ENCODE measurements at places on chromosomes 6 and 20. TPM values are rescaled to one million over a fixed set of nuclear protein-coding genes. Genes with fewer than 3 reads are reported as not detected.

DNA sequence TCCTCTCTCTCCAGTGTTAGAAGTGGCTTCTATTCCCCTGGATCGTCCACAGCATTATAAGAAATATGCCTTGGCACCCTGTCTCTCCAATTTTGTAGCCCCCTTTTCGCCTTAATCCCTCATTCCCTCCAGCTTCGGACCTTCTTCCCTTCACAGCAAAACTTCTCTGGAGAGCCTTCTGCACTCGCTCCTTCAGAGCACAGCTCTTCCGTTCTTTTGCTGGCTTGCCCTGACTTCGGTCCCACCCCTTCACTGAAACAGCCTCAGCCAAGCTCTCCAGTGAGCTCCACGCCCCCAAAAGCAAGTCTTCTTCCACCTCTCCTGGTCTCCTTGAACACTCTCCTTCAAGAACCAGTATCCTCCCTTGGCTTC lies 134.7 kb upstream of the RNF24 start:
- no peak for DNase-seq
- H3K27ac ChIP-seq = no peak overlapping the region
- no peaks in the 10 kb centered on the region for H3K4me1 ChIP-seq
- no peaks in the 10 kb centered on the region for H3K36me3 ChIP-seq

GRCh38 chr6:26571592-26572296 lies 25.0 kb upstream of the ABT1 start:
- peaks cover 4% of the 10 kb centered on the region for H3K4me1 ChIP-seq
- H3K36me3 ChIP-seq = no peaks in the 10 kb centered on the region
- no peak for DNase-seq
- peak overlapping the region; percentile 64 for H3K27ac ChIP-seq
- H3K4me3 ChIP-seq = peak overlapping the region; percentile 26
- H3K27me3 ChIP-seq = no peaks in the 10 kb centered on the region

DNA sequence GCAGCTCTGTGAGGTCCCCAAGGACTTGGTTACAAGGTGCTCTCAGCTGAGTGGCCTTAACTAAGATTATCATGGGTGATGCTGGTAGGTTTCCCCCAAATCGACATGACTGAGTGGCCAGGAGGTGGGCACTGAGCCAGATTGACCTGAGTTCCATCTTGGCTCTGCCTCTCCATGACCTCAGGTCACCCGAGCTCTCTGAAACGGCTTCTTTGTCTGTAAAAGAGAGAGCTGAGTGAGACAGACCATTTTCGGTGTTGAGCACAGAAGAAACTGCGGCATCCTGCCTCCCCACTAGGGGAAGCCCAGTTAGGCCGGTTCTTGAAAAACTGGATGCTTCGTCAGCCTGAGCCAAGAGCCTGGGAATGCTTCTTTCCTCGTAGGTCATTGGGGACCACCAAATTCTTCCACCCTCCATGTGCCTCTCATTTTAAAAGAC lies 14.1 kb upstream of the STX16 start:
- H3K36me3 ChIP-seq = no peaks in the 10 kb centered on the region
- no peak overlapping the region for H3K27ac ChIP-seq
- H3K4me1 ChIP-seq = no peaks in the 10 kb centered on the region
- no peaks in the 10 kb centered on the region for H3K27me3 ChIP-seq

GRCh38 chr20:63662813-63663189 lies 4.7 kb downstream of the RTEL1 start:
- no peaks in the 10 kb centered on the region for H3K27me3 ChIP-seq
- no peak overlapping the region for H3K27ac ChIP-seq
- peaks cover 60% of the 10 kb centered on the region for H3K36me3 ChIP-seq
- no peak for DNase-seq
- no peaks in the 10 kb centered on the region for H3K4me1 ChIP-seq

DNA sequence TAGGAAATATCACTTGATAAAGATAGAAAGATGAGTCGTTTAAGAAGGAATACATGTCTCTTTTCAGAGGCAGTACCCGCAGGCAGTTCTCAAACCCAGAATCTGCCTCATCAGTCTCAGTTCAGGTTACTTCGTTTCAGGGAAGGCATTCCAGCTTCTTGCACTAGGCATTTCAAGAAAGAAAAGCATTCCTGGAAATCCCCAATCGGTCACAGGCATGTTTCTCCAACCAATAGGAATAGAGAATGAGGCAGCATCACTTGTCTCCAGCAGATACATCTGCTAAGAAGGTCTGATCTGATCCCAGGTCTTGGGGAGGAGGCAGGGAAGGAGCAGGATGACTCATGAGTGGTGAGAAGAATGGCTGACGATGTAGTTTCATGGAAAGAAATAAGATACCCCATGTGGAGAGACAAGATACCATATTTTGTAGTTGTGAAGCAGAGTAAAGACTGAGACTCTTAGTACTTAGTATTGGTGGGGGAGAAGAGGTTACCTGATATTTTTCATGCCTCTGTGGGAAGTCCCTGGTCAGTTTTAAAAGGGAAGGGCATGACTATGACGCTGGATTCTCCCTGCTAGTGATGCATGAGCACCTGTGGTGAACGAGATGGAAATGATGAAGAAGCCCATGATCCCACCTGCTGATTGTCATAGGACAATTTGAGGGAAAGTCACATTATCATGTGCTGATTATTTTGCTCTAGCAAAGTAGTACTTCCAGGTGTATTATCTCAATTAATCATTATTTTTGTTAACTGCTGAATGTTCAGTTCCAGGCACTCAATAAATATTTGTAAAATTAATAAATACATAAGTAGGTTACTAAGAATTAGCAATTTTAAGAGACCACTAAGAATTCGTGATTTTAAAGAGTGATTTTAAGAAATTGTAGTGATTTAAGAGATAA lies 20.3 kb upstream of the HLA-DRB1 start:
- no peaks in the 10 kb centered on the region for H3K27me3 ChIP-seq
- H3K4me3 ChIP-seq = no peak overlapping the region
- no peak for DNase-seq
- no peaks in the 10 kb centered on the region for H3K36me3 ChIP-seq

EYS gene
- total RNA-seq = not detected

TMC2 gene
- not detected for total RNA-seq

GRCh38 chr6:11903645-11904044 lies 108.5 kb upstream of the HIVEP1 start:
- H3K4me3 ChIP-seq = no peak overlapping the region
- no peak for DNase-seq
- H3K36me3 ChIP-seq = no peaks in the 10 kb centered on the region
- no peaks in the 10 kb centered on the region for H3K4me1 ChIP-seq
- no peaks in the 10 kb centered on the region for H3K27me3 ChIP-seq

DNA sequence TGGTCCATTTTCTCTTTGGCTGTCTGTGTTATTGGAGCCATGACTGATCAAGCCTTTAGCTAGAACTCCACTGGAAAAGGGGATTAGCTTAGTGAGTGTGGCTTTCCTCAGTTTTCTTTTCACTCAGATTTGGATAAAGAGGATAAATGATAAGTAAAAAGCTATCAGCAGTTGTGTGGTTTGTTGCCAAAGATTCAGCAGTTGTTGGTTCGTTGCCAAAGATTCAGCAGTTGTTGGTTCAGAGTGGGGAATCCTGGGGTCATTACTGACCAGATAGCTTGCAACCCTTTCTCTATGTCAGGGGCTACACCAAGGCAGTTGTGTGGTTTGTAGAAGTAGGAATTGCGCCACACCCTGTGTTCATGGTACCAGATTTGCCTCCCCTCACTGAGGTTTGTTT lies 107.7 kb upstream of the SCP2D1 start:
- no peaks in the 10 kb centered on the region for H3K4me1 ChIP-seq
- H3K36me3 ChIP-seq = no peaks in the 10 kb centered on the region
- DNase-seq = no peak
- H3K27me3 ChIP-seq = no peaks in the 10 kb centered on the region

PHACTR3 gene
- 31.5 TPM for total RNA-seq

- H3K4me3 ChIP-seq = no peak overlapping the region
- H3K4me1 ChIP-seq = no peaks in the 10 kb centered on the region
- H3K36me3 ChIP-seq = no peaks in the 10 kb centered on the region
- DNase-seq = no peak
- H3K27me3 ChIP-seq = no peaks in the 10 kb centered on the region
- H3K27ac ChIP-seq = no peak overlapping the region
These were observed 318.0 kb upstream of the PTCHD4 start for GRCh38 chr6:48429021-48429420.

DNA sequence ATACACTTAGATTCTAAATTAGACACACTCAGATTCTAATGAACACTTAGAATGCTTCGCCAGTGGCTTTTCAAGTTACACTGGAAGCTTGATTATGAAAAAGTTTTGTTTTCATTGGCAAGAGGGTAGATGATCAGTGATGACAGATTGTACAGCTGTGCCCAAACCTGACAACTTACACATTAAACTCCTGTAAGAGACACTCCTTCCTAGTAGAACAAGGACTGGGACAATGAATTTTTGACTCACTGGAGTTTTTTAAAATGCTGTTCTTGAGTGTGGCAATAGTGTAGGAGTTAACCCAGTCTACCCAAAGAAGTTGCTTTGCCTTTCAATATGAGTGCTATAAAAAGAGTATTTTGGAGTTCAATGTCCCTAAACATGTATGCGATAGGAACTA lies 140.8 kb downstream of the SLC16A10 start:
- no peak overlapping the region for H3K27ac ChIP-seq
- no peaks in the 10 kb centered on the region for H3K4me1 ChIP-seq
- no peak overlapping the region for H3K4me3 ChIP-seq
- no peaks in the 10 kb centered on the region for H3K36me3 ChIP-seq
- H3K27me3 ChIP-seq = no peaks in the 10 kb centered on the region

PTGIS gene
- 3.5 TPM for total RNA-seq

BNIP5 gene
- total RNA-seq = 24.4 TPM

DNA sequence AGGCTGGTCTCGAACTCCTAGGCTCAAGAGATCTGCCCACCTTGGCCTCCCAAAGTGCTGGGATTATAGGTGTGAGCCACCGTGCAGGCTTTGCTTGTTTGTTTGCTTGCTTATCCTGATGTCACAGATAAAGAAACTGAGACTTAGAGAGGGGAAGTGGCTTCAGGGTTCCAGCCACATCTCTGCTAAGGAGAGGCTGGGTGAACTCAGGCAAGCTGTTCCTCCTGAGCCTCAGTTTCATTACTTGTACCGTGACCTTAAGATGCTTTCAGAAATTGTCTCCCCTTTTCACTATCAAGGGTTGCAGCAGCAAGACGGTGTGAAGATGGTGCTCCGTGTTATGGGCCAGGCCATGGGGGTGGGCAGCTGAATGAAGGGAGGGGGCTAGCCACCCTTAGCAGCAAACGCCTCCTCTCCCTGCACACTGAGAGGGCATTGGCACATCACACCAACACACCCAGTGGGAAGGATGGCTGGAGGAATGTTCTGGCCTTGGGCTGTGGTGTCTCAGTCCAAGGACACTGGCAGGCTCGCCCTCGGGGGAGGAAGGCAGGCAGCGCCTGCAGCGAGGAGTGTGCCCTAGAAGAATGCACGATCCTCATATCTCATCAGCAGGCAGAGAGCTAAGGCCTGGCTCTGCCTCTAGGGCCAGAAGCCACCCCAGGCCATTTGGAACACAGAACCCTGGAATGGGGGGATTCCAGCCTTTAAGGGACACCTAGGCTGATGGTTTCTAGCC lies 48.2 kb upstream of the TLDC2 start:
- H3K27ac ChIP-seq = no peak overlapping the region
- no peaks in the 10 kb centered on the region for H3K4me1 ChIP-seq
- no peak overlapping the region for H3K4me3 ChIP-seq

VSX1 gene
- total RNA-seq = not detected

- H3K4me3 ChIP-seq = no peak overlapping the region
- no peak for DNase-seq
- H3K36me3 ChIP-seq = no peaks in the 10 kb centered on the region
- H3K27me3 ChIP-seq = no peaks in the 10 kb centered on the region
- no peaks in the 10 kb centered on the region for H3K4me1 ChIP-seq
These were observed 172.3 kb upstream of the CST7 start for GRCh38 chr20:24776755-24777271.

FOXQ1 gene
- not detected for total RNA-seq

LRRC73 gene
- total RNA-seq = not detected

SLC17A3 gene
- total RNA-seq = not detected

MYH7B gene
- total RNA-seq = 2.0 TPM

DNA sequence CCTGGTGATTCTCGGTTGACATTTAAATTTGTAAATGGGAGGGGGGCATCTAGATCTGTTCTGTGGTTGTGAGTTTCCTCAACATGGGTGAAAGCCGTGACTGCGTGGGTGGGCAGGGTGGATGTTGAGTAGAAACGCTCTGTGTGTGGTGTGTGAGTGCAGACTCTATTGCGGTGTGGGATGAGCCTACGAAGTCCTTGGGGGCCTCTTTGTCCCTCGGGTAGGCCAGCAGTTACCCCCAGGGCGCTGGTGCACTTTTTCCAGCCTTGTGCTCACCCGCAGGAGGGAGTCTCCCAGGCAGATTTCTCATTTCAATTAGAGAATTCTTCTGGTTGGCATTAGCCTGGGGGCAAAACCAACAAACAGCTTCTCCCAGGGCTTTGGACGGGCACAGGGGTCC lies 10.6 kb downstream of the TOX2 start:
- H3K27ac ChIP-seq = no peak overlapping the region
- no peak overlapping the region for H3K4me3 ChIP-seq
- peak; percentile 56 for DNase-seq
- no peaks in the 10 kb centered on the region for H3K27me3 ChIP-seq
- H3K4me1 ChIP-seq = peaks cover 11% of the 10 kb centered on the region

- no peaks in the 10 kb centered on the region for H3K36me3 ChIP-seq
- no peak for DNase-seq
- H3K27ac ChIP-seq = peak overlapping the region; percentile 23
- H3K4me1 ChIP-seq = peaks cover 5% of the 10 kb centered on the region
These were observed 126.8 kb downstream of the SNX5 start for GRCh38 chr20:17841751-17842215.

GRCh38 chr6:147126618-147127022 lies 77.6 kb upstream of the STXBP5 start:
- H3K4me3 ChIP-seq = no peak overlapping the region
- no peaks in the 10 kb centered on the region for H3K36me3 ChIP-seq
- no peaks in the 10 kb centered on the region for H3K27me3 ChIP-seq
- H3K27ac ChIP-seq = no peak overlapping the region
- no peak for DNase-seq

Data from Peyer's patch (tissue), 4 donors.